Central memory CD4-positive, alpha-beta T cell (primary cell): ENCODE measurements at places on chromosomes 3 and 15.

DNA sequence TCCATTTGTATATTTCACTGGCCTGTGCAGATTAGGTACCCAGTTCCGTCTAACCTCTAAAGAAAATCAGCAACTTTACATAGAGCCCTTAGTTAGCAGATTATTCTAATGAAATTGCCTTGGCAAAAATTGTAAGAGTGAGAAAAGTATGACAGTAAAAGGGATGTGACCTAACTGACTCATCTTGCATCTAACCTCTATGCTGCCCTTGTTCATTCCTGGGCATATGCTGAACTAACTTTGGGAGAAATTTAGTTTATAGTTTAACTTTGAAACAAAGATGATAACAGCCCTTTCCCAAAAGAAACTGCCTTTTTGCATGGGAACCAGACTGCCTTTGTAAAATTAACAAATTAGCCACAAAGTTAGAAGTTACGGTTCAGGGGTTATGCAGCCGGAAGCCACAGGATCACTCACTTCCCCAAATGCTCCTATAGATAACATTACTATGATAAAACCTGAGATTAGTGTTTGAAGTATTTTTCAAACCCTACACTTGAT, 839.8 kb upstream of the ALCAM start:
- DNase-seq = no peak

GRCh38 chr3:153171918-153172317, 9.9 kb downstream of the RAP2B start:
- no peak for DNase-seq

- no peak for DNase-seq
These were observed 58.1 kb downstream of the DCBLD2 start for GRCh38 chr3:98843266-98843959.

DNA sequence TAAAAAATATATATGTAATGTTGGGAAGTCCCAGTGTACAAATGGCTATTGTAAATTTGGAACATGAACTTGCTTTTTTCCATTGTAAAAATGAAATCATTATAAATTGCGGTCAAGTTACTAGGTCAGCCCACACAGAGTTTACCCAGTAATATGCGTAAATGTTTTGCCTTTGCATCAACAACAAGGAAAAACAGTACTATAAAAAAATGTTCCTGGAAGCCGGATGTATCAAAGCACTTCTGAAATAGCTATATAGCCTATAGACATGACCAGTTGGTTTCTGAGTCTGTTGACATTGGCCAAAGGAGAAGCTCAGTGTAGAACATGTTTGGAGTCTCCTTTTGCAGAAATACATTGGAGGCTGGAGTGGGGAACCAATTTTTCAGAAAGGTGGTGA, 23.2 kb downstream of the CTNNB1 start:
- DNase-seq = no peak

DNA sequence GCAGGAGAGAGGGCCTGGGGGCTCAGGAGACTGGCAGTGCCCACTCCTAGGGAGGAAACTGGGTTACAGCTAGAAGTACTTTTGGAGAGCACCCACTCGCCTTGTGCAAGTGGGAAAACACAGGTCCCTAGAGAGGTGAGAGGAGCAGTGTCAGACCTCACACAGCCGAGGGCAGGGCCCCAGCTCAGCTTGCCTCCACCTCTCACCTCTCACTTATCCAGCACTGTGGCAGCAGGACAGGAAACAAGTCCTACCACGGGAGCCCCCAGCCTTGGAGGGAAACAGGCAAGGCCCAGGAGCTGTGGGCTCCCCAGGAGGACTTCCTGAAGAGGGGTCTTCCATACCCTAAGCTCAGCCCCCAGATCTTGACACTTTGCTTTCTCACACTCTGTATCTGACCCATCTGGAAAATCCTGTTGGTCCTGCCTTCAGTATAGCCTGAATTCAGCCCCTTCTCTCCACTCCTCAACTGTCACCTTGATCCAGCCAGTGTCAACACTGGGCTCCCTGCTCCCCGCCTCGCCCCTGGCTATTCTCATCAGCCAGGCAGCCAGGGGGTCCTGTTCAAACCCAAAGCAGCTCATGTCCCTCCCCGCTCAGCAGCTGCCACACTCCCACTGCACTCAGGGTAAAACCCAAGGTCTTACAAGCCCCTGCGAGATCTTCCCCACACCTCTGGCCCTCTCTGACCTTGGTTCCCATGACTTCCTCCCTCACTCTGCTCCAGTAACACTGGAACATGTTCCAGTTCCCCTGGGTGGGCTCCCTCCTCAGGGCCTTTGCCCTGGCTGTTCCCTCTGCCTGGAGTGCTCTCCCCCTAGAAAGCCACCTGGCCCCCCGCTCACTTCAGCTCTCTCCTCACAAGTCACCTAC, 870 bp upstream of the TMEM40 start:
- DNase-seq = no peak

- DNase-seq = no peak
These were observed 129.2 kb downstream of the CHDH start for GRCh38 chr3:53716998-53717397.

DNA sequence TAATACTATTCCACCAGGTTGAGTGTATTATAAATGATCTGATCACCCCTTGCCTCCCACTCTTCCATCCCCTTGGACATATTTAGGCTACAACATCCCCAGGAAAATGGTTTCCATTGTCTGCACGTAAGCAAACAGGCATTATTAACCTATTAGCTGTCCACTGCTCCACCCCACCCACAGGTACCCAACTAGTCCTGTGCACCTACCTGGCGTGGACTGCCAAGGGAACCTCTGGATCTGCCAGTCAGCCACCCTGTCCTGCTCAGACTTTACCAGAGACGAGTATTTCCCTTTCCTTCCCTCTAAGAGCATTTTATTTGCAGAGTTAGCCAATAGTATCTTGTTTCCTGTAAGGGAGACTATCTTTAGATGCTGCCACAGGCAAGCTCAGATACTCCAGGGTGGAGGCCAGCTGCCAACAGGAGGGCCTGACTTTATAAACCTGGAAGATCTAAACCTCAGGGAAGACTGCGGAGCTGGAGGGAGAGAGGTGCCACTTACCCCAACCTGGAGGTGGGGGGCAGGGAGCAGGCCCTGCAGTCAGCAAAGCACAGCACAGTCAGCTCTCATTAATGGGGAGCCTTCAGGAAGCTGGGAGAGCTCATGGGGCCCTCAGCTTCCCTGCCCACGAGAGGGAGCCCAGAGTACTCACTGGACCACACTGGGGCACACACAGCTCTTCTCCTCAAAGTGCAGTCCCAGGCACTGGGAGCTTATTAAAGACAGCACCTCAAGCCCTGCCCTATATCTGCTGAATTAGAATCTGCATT, at the start of gene CX3CR1:
Gene CX3CR1, minus strand, starts transcription at position 292 of the 773 bp plus-strand sequence. CDS start 13,527 bp downstream, outside the sequence.
- DNase-seq = no peak

DNA sequence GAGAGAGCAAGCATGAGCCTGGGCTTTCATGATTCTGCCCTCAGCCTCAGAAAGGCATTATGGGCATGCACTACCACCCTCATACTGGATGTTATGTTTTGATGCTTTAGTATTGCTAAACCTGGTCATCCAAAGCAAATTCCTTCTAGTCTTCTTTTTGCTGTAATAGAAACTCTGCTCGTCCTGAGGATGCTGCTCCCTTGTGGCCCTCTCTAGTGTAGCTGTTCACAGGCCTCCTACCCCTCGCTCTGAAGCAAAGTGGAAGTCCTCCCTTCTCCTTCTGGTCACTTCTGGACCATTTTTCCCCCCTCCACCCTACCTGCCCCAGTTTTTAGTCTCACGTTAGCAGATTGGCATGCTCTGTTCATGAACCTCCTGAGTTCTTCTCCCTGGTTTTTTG, 22.9 kb upstream of the CCNL1 start:
- DNase-seq = no peak

GRCh38 chr3:23889386-23889785, 27.4 kb downstream of the NKIRAS1 start:
- no peak for DNase-seq

- DNase-seq = no peak
These were observed 106.2 kb upstream of the UBE3A start for GRCh38 chr15:25545017-25545416.

- no peak for DNase-seq
These were observed 74.8 kb upstream of the NTRK3 start for GRCh38 chr15:88331291-88331690.

DNA sequence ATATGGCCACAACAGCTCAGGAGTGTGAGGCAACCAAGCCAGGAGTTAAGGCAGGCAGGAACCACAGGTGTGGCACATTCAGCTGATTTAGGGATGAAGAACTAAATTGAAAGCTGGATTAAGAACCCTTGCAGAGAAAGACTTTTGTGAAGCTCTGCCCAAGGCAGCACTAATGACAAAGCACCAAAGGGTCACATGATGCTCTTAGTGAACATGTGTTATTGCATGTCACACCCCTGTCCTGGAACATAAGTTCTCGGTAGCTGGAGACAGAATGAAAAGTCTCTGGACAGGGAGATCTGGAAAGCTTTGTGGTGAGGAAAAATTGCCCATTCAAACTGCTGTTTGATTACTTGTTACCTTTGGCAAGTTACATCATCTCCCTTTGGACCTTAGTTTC, 3.2 kb downstream of the EAF1 start:
- DNase-seq = no peak

GRCh38 chr15:101255615-101256241, 3.9 kb upstream of the CHSY1 start:
- DNase-seq = no peak

- DNase-seq = no peak
These were observed 80.3 kb downstream of the HMG20A start for GRCh38 chr15:77500989-77501388.

DNA sequence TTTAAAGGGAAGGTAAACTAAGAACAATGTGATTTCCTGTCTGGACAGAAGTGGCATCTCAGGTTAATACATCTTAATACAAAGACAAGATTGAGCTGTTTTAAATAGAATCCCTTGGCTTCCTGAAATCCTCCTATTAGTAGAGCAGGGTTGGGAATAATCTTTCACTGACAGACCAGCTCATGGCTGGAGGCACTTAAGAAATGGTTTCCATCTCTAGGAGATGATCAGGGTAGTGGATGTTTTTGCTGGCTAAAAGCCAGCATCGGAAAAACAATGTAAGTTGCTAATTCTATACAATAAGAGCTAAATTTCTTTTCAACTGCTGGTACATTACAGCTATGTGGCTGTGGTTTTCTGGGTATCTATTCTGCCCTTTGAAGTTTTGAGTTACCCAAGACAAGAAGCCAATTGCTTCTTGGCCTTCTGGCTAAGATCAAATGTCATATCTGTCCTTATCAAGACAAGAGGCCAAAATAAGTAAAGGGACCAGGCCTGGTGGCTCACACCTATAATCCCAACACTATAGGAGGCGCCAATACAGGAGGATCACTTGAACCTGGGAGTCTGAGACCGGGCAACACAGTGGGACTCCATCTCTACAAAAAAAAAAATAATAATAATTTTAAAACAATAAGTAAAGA, 49.6 kb downstream of the SHQ1 start:
- no peak for DNase-seq

GRCh38 chr15:62927196-62927595, 115.4 kb upstream of the TPM1 start:
- DNase-seq = no peak

DNA sequence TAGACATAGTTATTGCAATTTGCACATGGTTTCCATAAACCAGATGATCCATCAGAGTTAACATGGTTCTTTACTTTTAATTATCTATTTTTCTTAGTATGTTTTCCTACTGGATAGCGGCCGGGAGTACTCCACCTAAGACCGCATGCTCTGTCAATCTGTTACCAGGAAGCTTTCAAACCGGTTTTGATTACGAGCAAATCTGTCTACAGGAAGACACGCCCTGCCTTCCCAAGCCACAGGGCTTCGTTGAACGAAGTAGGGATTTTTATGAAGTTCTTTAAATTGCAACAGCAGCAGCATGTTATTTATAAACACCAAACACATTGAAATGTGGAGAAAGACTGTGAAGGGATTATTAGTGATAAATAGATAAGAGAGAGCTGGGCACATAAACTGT, 283.3 kb upstream of the ROBO2 start:
- no peak for DNase-seq

DNA sequence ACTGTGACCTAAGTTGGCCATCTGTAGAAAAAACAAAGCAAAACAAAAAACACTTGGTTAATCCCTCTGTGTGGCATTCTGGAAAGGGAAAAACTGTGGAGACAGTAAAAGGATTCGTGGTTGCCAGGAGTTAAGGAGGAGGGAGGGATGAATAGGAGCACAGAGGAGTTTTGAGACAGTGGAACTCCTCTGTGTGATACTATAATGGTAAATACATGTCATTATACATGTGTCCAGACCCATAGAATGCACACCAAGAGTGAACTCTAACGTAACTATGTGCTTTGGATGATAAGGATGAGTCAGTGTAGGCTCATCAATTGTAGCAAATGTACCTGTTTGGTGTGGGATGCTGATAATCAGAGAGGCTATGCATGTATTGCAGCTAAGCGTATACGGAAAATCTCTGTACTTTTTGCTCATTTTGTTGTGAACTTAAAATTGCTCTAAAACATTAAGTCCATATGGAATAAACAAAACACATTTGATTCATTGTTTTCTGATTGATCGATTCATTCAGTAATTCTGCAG, 33.4 kb downstream of the RAP2B start:
- DNase-seq = no peak

DNA sequence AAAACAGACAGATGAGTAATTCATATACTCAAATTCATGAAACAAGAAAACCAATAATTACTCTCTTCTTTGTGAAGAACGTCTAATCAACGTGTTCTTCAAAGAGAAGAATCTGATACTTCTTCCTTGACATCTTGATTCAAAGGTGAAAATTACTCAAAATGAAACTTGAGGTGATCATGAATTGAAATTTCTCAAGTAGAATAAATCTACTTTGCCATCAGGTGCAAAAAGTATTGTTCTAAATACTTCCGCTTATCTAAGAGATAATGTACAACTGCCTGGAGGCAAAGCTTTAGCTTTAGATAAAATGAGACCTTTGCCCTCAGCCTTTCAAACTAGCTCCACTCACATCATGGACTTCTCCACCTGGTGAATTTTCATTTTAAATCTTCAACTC, 13.9 kb upstream of the XXYLT1 start:
- DNase-seq = no peak

- DNase-seq = no peak
These were observed 306.2 kb downstream of the FOXP1 start for GRCh38 chr3:71277341-71277740.
